ENCODE measurements at places on chromosomes 1 and 21.

DNA sequence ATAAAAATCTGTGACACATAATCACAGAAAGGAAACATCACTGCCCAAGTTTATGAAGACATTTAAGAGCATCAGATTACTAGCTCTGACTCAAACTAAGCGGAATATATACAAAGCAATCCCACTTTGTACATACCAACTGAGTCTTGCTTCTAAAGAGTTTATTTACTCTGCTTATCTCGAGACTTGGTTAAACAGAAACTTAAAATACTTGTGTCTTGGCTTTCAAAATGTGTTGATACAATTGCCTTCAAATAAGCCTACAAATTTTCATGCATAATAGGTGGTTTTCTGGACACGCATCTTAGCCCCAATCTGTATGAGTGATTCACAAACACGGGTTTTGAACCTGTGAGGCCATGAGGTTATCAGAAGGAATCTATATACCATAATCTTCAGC lies 21.0 kb downstream of the CD160 start:
- DNase-seq = peak; percentile 16

DNA sequence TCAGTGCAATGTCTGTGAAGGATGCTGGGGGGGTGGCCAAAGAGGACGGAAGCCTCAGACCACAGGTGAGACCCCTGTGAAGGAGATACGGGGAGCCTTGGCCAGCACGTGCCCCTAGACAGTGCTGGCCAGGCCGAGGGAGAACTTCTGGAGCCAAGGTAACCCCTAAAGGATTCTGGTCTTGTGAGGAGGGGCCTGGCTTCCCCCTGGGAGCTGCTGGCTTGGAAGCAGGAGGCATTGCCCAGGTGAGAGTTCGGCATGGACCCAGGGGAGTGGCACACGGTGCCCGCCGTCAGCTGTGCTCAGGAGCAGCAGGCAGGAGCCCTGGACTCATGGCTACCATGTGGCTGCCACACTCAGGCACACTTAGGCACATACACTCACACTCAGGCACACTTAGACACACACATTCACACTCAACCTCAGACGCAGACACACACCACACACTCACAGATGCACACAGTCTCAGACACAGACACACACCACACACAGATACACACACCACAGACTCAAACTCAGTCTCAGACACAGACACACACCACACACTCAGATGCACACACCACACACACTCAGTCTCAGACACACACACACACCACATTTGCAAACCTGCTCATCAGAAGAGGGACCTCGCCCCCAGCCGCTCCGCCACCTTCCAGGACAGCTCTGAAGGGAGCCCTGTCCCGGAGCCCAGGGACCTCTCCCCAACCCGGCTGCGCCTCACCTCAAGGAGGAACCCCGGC lies 1.1 kb upstream of the COL6A2 start:
- DNase-seq = no peak

- no peak for DNase-seq
Measured at GRCh38 chr1:17682400-17682799, 72.7 kb upstream of the ACTL8 start.

- no peak for DNase-seq
Measured at GRCh38 chr21:44492567-44493385, 37.5 kb downstream of the LRRC3 start.

GRCh38 chr1:230735447-230735846 lies 11.7 kb upstream of the CAPN9 start:
- no peak for DNase-seq
